ENCODE measurements at places on chromosomes 11 and 22.

DNA sequence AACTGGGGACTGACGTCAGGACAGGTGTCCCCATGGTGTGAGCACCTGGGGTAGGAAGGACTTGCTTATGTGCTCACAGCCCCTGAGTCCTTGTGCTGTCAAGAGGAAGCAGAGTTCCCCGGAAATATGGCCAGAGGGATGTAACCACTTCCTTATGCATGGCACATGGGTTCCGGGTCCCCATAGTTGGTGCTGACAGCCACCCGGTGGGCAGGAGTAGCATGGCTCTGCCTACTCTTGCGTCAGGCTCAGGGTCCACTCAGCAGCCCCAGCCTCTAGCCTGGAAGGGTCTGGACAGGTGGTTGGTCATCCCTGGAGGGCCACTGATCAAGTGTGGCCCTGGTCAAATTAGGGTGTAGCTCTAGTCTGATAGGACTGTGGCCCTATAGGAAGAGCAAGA is 42.8 kb upstream of the CCND1 start:
- no peak for DNase-seq

GRCh38 chr11:110362971-110363509 is 66.6 kb upstream of the RDX start:
- DNase-seq: no peak

DNA sequence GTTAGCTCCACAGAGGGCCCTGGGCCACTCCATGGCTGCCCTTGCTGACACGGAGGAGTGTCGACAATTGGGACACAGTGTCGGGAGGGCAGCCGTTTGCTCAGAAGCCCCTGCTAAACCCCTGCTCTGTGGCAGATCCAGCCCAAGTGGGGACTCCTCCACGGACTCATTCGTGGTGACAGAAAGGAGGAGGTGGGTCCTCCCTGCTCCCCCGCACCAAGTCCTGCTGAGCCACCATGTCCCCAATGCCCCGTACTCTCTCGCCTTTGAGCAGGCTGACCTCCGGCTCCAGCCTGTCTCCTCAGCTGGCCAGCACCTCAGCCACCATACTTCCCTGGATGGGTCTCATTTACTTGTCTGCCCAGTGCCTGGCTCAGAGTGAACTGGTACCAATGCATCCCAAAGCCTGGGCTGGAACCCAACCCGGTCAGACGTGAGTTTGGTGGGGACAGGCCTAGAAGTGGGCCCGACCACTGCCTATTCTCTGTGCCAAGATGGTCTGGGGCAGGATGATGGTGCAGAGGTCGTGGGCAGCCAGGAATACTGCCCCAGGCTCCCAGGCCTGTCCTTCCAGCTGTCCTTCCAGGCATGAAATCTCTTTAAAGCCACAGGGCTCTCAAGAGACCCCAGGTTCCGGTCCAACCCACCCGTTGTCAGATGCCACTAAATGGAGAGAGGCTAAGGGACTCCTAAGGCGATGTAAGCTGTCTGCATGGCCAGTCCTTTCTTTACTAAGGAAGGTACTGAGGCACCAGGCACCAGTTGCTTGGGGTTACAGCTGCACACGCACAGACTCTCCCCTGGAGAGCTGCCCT is 4.3 kb downstream of the CBX6 start:
- DNase-seq: no peak

DNA sequence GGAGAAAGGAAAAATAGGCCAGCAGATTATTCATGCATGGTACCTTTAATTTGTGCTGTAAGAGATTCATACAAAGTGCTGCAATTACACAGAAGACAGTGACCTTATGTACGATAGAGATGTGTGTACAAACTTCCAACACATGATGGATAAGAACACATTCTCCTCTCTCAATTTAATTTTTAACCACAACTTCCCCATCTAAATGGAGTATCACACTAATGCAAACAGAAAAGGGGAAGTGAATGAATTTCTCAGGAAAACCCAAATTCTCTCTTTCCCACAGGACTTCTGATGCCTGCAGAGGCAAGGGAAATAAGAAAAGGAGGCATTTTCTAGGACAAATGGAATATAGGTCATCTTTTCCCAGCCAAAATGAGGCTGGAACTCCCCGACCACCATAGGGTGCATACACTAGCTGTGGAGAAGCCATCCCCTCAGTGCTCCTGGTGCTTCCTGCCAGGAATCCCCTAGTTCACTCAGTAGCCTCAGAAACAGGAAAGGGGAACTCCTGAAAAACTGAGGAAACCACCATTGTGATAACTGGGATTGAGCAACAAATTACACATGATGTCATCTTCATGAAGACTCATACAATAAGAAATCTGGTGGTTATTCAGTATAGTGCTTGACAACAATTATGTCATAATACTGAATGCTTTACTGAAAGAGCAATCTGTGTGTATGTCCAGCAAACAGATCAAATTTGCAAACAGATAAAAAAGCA is 22.4 kb downstream of the MMP10 start:
- DNase-seq: no peak

- no peak for DNase-seq
Observed at GRCh38 chr11:1854132-1854948, 1.5 kb downstream of the LSP1 start.

DNA sequence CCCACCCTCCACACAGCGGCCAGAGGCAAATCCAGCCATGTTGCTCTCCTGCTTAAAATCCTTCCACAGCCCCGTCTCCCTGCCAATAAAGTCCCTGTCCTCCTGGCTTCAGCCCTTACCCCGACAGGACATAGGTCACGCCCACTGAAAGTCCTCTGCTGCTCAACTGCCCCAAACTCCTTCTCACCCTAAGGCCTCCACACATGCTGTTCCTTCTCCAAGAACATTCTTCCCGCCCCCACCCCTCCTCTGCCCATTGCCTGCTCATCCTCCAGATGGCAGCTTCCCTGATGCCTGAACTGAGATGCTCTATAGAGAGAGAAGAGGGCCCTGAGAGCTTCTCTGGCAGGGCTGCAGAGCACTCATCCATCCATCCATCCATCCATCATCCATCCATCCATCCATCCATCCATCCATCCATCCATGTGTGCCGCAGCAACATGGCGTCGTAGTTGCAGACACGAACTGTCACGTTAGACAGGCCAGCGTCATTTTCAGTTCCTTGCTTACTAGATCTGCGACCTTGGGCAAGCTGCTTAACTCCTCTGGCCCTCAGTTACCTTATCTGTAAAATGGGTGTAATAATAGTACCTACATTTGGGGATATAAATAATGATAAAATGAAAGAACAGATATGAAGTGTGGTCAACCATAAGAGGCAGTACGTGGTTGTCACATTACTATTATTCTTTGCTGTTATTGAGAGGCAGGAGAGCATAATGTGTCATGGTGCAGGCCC is 9.4 kb downstream of the NPTXR start:
- no peak for DNase-seq

DNA sequence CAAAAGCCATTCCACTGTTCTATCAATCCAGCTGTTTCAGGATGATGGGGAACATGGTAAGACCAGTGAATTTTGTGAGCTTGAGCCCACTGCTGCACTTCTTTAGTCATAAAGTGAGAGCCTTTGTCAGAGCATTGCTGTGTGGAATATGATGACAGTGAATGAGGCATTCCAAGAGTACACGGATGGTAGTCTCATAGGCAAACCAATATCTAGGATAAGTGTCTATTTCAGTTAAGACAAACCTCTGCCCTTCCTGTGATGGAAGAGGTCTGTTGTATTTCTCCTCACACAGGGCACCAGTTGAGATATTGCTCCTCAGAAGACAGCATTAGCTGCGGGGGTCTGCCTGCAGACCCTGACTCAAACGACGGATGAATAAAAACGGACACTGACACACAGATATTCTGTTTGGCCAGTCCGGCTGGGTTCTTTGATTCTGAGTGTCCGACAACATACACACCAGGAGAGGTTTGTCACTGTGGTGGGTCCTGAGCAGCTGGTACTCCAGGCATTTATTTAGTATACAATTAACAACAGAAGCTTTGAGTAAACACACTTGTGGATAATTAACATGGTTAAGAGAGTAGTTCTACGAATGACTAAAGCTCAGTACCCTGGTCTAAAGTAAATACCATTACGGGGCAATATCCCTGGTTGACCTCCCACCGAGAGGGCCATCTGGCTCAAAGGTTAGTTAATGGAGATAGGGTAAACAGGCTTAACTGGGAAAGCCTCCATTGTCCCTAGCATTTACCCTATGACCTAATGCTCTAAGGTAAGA is 121.7 kb downstream of the ZNF280B start:
- DNase-seq: no peak

DNA sequence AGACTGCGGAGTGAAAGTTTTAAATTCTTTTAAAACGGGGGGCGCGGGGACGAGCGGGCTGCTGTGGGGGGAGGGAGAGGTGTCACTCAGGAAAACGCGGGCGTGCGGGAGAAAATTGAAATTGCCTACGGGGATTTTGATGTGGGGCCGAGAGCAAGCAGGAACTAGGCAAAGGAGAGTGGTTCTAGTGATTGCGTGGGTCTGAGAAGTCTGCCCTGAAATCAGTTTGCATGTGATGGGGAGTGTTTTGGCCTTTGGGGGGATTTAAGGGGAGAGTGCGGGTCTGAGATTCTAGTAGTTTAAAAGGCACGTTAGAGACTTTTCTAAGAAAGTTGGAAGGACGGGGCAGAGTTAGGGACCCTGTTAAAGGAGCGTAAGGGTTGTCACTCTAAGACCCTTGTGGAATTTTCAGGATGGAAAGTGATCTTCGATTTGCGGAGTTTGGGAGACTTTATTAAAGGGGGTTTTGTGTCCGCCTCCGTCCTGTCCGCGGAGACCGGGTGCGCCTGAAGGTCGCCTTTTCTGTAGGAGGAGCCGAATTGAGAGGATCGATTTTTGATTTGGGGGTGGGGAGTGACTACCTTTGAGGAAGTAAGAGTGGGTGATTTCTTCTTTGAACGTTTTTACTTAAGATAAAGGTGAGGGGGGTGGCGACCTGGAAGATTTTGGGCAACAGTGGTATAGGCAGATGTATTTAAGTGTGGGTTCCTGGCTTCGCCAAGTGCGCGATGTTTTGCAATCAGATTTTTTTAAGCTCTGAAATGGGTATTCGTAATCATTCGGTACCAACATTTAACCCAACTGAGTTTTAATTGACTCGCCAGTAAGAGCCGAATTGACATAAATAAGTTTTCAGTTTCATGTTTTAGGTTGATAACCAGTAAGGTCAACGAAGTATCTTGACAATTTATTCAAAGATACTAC is 1.1 kb downstream of the EED start:
- peak; percentile 1 for DNase-seq

DNA sequence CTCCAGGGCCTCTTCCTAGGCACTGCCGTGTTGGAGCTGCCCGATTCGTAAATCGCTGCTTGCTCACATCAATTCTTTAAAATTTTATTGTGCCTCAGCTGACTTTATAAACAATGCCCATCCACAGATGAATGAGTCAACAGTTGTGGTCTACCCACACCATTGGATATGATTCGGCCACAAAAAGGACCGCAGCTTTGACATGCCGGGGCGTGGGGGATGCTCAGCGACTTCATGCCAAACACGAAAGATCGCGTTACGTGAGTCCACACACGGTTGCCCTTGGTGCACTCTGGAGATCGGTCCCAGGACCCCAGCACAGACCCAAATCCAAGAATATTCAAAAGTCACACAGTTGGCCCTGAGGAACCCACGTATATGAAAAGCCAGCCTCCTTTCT is 195.7 kb downstream of the CTTN start:
- DNase-seq: no peak

DNA sequence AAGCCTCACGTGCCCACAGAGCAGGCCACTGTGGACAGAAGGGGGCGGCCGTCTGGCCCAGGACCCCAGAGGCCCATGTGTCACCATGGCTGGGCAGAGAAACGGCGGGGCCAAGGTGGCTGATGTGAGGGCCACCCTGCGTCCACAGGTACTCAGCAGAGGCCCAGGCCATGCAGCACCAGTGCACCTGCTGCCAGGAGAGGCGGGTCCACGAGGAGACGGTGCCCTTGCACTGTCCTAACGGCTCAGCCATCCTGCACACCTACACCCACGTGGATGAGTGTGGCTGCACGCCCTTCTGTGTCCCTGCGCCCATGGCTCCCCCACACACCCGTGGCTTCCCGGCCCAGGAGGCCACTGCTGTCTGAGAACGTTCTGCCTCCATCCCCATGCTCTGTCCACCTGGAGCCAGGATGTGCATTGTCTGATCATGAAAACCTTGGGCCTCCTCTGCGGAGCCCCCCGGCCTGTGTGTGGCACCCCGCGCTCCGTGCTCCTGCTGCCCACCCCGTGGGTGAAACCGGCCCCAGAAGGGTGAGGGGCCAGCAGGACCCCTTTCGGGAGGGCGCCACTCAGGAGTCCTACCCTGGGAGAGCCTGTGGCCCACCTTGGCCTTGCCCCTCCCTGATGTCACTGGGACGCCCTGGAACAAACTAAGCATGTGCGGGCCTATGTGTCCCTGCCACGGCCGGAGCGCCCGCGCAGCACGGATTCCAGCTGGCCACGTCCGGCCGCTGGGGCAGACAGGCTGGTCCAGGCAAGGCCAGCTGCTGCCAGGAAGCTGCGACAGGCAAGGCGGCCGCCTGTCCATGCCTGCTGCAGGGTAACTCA is 38.6 kb downstream of the MUC5B start:
- DNase-seq: no peak

DNA sequence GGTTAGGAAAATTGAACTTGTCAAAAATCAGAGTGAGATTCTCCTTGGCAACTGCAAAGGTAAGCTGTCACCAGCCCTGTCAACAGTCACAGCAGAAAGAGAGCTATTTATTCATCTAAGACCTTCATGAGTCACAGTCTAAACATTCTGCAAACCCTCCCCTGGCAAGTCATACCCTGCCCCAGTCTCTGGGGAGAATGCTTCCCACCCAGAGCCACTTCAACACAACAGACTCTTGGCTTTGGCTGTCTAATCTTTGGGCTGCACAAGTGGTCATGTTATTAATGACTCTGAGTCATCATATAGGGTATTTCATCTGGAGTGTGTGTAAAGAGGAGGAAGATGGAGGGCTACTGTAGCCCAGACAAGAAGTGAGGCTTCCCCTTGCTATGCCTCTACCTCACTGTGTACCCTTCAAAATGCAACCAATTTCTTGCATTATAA is 153.4 kb downstream of the CCDC34 start:
- DNase-seq: no peak

GRCh38 chr11:131724436-131724975 is 354.1 kb downstream of the NTM start:
- no peak for DNase-seq

DNA sequence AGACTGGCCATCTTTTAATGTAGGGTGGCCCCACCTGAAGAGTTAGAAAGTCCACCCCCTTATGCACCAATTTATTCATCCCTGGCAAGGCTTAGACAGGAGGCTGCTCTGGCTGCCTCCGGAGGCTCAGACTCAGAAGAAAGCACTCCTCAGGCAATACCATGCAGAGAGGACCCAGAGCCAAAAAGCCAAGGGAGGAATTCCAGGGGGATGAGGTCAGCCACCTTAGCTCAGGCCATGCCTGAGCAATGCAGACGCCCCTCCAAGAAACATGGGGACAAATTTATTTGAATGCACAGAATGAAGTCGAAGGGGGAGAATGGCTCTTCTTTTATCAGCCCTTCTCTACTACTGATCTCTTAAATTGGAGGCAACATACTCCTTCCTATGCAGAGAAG is 39.7 kb upstream of the GLYAT start:
- DNase-seq: no peak

DNA sequence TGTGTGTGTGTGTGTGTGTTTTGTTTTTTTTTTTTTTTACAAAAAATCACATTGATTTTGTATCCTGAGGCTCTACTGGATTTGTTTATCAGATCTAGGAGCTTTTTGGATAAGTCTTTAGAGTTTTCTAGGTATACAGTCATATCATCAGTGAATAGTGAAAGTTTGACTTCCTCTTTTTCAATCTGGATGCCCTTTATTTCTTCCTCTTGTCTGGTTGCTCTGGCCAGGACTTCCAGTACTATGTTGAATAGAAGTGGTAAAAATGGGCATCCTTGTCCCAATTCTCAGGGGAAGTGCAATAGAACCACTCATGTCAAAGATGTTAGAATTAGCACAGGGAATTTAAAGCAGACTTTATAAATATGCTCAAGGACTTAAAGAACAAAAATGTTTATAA is 32.6 kb upstream of the PRDM11 start:
- no peak for DNase-seq
